ENCODE measurements at places on chromosomes 7 and 10.

DNA sequence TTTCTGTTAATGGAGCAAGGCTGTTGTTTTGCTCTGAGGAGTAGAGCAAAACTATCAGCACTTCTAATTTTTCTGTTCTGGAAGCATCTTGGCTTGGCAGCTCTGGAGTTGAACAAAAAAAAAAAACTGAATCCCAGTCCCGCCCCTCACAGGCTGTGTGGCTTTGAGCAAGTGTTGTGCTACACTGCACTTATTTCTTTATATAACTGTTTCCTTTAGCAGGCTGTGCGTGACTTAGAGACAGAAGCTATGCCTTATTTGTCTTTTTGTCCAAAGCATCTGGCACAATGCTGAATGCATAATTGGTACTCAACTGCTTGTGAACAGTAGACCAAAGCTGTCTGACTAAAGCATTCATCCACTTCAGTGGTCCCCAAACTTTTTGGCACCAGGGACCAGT, 96.1 kb downstream of the AMPH start:
- DNase-seq, result no peak

GRCh38 chr7:45978010-45978681, 57.1 kb upstream of the IGFBP3 start:
- no peak for DNase-seq

DNA sequence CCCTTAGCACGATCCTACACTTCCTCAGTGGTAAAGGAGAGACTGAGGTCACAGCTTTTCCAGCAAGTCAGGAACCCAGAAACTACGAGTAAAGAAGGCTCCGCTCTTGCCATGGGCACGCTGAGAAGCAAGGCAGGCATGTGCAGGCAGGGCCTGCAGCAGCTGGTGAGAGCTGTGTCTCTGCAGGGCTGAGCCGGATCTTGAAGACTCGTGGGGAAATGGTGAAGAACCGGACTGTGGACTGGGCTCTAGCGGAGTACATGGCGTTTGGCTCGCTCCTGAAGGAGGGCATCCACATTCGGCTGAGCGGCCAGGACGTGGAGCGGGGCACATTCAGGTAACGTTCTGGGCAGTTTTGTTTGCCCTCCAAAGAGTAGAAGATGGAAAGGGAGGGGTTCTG, 51.9 kb upstream of the ZMIZ2 start:
- no peak for DNase-seq

- no peak for DNase-seq
Measured at GRCh38 chr7:143975617-143976016, 21.0 kb downstream of the OR2F1 start.

- DNase-seq, result no peak
Measured at GRCh38 chr7:110720626-110721025, 370.3 kb upstream of the LRRN3 start.

DNA sequence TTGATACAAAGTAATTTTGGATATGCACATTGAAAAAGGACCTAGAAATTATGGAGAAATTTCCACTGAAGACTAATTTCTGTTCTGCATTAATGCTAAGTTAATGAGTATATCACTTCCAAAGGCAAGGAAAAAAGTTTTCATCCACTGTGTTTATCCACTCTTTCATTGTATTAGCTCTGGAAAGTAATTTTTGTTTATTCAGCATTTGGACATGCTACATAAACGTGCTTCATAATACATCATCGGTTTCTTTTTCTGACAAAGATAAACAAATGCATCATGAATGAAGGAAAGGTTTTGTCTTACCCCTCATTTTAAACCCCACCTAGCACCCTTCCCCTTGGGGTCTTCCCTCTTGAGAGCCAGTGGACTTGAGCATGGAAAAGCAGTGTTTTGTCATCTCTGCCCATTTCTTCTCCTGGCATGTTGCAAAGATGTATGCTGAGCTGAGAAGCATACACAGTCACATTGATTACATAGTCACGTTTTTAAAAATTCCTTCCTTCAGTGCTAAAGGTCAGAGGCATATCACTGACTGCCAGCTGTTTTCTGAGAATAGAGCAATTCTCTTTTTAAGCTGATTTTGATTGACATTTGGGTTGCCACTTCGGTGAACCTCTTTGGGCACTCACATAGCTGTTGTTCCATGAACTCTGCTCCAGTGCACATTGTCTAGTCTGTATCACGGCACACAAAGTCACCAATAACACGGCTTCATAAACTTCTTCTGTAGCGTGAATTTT, 65.9 kb upstream of the C7orf33 start:
- no peak for DNase-seq

GRCh38 chr10:124595143-124595883, 133.7 kb downstream of the LHPP start:
- no peak for DNase-seq

DNA sequence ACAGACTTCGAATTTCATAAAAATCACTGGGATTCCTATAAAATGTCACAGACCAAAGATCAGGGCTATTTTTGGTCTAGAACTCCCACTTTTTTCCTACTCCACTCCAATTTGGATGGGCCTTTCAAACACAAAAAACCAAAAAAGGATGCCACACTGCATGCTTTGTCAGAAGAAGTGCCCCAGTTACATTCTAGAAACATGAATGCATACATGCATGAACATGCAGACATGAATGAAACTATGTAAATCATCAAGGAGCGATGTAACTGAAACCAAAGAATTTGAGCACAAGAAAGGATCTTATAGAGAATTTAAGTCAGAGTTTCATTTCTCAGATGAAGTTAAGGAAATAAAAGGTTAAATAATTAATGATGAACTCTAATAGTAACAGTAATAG, 31.8 kb upstream of the FAM133B start:
- no peak for DNase-seq

- DNase-seq, result no peak
Measured at GRCh38 chr7:79420464-79420863, 33.0 kb downstream of the MAGI2 start.

DNA sequence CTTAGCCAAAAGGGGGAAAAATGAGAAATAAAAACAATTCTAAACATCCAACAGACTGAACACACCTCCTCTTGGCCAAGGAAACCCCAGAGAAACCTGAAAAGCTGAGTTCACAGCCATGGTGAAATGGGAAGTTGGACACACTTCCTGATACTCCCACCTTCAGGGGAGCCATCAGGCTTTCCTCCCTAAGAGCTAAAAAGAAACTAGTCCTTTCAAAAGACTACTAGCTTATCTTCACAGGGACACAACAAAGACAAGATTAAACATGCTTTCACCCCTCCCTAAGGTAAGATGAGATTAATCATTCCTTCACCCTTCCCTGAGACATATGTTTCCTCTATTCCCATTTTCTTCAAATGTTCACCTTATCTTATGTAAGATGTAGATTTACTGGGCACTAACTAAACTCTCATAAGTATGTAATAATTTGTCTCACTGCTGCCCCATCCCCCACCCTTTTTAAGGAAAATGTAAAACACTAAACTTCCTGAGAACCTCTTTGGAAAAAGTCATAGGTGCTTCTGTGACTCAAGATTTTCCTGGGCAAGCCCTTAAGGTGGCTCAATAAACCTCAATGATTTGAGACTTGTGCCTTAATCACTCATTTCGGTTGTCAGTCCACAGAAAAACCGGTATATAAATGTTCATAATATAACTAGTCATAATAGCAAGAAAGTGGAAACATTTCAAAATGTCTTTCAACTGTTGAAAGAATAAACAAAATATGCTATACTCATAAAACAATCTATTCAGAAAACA, 40.5 kb downstream of the HTR7 start:
- no peak for DNase-seq

- no peak for DNase-seq
Measured at GRCh38 chr7:64174941-64175340, 32.1 kb upstream of the ZNF735 start.

DNA sequence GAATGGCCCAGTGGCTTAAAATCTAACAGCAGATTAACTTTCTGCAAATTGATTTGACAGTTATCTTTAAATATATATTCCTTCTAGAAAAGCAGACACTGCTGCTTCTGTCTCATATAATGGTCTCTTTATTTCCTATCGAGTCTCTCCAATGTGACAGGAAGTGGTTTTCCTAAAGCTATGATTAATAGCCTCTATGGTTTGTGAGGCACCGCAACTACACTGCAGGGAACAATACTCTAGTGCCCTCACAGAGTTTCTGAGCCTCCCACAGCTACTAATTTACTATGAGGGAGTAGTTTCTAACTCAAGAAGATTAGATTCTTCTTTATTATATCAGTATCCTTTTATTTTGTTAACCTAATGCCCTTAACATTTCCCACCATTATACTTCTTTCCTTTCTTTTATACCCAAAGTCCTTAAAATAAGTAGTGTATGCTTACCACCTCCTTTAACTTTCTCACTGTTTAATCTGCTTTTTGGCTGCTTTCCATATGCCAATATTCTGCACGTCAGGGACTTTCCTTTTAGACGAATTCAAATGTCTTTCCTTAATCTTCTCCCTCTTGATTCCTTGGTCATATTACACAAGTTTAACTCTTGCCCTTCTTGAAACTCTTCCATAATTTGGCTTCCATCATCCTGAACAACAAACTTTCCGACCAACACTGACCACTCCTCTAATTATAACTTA, 23.8 kb upstream of the AHR start:
- no peak for DNase-seq

GRCh38 chr10:17472481-17473227, 18.3 kb upstream of the ST8SIA6 start:
- DNase-seq, result no peak

DNA sequence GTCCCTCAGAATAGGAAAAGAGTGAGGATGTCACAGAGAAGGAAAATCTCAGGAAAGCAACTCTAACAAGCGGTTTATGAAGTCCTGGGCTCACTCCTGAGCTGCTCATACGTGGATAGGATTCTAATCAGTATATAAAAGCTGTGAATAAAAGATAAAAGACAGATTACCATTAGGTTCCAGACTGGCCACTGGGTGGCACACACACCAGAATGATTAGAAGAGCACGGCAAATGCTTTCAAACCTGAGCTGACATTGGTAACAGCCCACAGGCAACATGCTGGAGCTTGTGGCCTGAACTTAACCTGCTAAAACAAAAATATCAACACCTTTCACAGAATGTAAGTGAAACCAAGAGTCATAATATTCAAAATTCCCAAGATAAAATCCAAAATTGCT, 370.8 kb downstream of the GRID1 start:
- DNase-seq, result no peak

- DNase-seq, result no peak
Measured at GRCh38 chr7:209906-210305, 17.5 kb downstream of the FAM20C start.

GRCh38 chr10:129049501-129049900, 417.5 kb upstream of the MGMT start:
- no peak for DNase-seq

- no peak for DNase-seq
Measured at GRCh38 chr7:47294556-47295222, 287.2 kb downstream of the TNS3 start.

GRCh38 chr7:121557034-121557892, 161.2 kb upstream of the FAM3C start:
- DNase-seq, result no peak

DNA sequence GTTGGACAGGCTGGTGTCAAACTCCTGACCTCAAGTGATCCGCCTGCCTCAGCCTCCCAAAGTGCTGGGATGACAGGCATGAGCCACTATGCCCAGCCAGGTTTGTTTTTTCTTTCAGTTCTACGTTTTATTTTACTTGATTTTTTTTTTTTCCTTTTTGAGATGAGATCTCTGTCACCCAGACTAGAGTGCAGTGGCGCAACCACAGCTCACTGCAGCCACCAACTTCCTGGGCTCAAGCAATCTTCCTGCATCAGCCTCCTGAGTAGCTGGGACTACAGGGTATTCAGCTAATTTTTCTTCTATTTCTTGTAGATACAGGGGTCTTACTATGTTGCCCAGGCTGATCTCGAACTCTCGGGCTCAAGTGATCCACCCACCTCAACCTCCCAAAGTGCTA, 24.3 kb downstream of the GDI2 start:
- DNase-seq, result no peak

GRCh38 chr7:3636131-3636860, 335.2 kb downstream of the SDK1 start:
- DNase-seq, result no peak

- DNase-seq, result no peak
Measured at GRCh38 chr7:44324481-44325200, 753 bp downstream of the CAMK2B start.

- DNase-seq, result no peak
Measured at GRCh38 chr10:132481690-132482089, 55.9 kb upstream of the INPP5A start.

DNA sequence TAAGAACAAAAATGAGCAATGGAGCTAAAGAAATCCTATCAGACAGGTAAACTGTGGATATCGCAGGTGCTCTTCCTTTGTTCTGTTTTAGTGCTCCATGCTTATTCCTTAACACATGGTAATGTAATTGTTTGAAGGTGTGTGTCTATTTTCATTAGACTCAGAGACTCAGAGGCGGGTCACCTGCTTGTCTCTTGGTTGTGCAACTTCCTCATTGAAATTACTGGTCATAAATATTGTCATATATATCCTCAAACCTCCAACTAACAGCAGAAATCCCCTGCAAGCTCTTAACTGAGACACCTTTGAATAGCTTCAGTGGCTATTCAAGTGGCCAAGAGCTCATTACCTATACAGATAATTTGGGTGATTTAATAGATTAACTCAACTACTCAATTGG, 177.2 kb downstream of the PTN start:
- DNase-seq, result no peak

DNA sequence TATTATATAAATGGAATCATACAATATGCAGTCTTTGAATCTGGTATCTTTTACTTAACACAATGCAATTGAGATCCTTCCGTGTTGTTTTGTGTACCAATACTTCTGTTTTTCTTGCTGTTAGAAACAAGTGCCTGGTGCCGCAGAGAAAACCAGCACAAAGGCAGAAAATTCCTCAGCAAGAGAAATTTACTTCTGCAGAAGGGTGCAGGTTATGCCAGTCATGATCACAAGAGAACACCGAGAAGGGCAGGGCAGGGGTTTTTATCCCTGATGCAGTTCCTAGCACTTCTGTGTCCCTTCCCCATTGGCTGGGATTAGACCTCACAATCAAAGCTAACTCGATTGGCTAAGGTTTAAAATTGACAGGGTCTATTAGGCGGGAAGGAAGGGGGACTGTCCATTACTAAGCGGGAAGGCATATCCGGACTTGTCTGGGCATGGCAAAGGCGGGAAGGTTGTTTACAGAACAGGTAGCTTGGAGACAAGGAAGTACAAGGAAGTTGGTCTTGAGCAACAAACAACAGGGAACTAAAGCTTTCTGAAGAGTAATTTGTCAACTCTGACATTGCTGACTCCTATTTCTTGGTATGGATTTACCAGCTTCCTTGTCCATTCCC, 2.4 kb upstream of the ZNF33B start:
- no peak for DNase-seq

DNA sequence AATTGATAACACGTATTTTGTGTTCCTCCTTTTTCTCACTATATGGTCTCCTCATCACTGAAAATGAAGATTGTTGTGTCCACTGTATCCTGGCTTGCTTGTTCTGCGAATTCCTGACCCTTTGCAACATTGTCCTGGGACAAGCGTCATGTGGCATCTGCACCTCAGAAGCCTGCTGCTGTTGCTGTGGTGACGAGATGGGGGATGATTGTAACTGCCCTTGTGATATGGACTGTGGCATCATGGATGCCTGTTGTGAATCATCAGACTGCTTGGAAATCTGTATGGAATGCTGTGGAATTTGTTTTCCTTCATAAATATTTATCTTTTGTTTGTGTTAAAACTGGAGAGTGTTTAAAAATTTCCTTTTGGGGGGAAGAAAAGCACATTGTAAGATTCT, 93.7 kb downstream of the MDFIC start:
- DNase-seq, result no peak

Measured in stimulated activated CD8-positive, alpha-beta memory T cell treated with anti-CD3 and anti-CD28 coated beads, Interleukin-7, amount 100 ng/mL, for 1 hour (primary cell).